ENCODE measurements at places on chromosomes 3 and 15.
A peak's percentile ranks its signal among the peaks of the same experiment; 100 is the strongest.

- no peak for DNase-seq
Observed at GRCh38 chr3:79651536-79652065, 116.2 kb downstream of the ROBO1 start.

DNA sequence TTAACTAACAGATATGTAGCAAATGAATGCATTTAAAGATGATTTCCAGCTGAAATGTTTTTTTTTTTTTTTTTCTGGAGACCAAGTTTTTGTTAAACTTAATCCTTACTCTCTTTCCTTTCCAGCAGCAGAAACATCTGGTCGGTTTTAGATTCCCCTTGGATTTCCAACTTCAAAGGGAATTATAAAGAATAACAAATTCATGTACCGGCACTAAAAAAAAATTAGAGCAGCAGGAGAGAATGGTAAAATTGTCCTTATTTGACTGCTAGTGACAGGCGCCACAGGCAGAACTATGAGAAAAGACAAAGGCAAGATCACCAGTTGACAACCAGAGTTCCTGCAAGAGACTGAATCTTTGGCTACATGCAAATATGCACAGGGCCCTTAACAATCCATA, 393.3 kb downstream of the TIGIT start:
- no peak for DNase-seq

- DNase-seq = peak; percentile 67
Observed at GRCh38 chr15:49620199-49620598, 419 bp downstream of the FAM227B start.

DNA sequence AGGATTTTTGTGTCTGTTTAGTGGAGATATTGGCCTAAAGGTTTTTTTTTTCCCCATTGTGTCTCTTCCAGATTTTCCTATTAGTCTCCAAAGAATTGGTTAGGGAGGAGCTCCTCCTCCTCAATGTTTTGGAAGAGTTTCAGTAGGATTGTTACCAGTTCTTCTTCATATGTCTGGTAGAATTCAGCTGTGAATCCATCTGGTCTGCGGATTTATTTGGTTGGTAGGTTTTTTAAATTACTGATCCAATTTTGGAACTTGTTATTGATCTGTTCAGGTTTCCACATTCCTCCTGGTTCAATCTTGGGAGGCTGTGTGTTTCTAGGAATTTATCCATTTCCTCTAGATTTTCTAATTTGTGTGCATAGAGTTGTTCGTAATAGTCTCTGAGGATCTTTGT, 222.2 kb downstream of the CLSTN2 start:
- no peak for DNase-seq

DNA sequence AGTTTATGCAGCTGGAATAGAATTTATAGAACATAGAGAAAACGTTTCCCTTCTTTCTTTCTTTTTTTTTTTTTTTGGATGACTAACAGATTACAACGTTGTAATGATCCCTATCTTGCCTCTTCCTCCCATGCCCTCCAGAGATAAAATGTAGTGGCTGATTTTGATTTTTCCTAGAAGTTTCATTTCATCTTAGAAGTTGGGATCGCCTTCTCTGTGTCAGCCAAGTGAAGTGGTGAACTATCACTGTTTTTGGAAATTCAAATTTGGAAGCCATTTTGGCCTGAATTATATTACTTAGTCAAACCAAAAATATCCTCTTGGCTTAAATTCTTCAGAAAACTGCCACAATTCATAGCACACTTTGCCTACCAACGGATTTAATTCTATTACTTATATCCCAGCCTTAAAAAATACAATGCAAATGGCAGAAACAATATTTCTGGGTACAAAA, 1025.5 kb upstream of the NR2F2 start:
- DNase-seq = no peak

GRCh38 chr3:25854214-25854613, 64.3 kb downstream of the OXSM start:
- no peak for DNase-seq
